ENCODE measurements at places on chromosomes 3 and 15.

DNA sequence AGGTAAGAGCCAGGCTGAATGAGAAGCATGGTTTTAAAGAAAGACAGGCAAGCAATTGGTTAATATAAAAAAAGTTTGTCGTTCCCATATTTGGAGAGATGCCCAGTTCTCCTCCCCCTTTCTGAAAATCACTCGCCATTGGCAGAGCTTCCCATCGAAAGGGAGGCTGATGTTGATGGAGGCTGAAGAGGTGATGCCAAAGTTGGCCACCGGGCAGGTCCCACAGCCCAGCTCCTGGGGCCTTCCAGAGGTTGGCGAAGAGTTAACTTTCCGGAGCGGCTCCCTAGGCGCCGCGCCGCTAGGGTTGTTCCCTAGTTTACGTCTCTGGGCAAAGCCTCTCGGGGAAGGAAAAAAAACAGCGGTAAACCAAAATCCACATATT lies 793 bp downstream of the PCOLCE2 start:
- no peaks in the 10 kb centered on the region for H3K27me3 ChIP-seq
- H3K4me3 ChIP-seq, result peak overlapping the region; percentile 65
- H3K36me3 ChIP-seq, result no peaks in the 10 kb centered on the region

GRCh38 chr3:15476378-15476777 lies 45.1 kb downstream of the COLQ start:
- H3K4me3 ChIP-seq, result no peak overlapping the region
- H3K36me3 ChIP-seq, result no peaks in the 10 kb centered on the region
- no peak for DNase-seq
- H3K27me3 ChIP-seq, result no peaks in the 10 kb centered on the region

- H3K4me1 ChIP-seq, result no peaks in the 10 kb centered on the region
- no peak overlapping the region for H3K4me3 ChIP-seq
- H3K27me3 ChIP-seq, result no peaks in the 10 kb centered on the region
- DNase-seq, result no peak
- H3K36me3 ChIP-seq, result no peaks in the 10 kb centered on the region
These were observed 264.2 kb downstream of the ROBO2 start for GRCh38 chr3:77303955-77304699.

DNA sequence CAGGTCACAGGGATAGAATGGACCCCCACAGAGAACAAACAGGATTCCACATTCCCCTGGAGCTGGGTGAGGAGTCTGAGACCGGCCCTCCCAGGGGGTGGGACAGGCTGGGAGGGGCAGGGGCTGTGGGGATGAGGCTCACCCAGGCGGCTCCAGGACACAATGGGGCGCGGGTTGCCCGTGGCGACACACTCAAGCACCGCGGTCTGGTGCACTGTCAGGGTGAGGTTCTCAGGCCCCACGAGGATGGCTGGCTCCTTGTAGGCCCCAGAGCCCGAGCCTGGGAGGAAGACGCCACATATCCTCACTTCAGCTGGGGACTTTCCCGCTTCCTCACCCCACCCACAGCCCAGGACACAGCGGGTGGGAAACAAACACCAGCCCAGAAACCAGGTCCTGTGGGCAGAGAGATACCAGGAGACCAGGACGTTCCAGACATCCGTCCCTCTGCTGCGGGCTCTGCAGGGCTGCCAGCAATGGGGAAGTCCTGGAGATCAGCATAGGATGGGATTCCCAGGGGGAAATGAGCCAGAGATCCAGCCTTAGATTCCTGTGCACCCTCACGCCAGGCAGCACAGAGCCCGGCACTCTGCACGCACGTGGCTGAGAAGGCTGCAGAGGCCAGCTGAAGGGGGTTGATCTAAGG lies 30.2 kb downstream of the RNU5B-1 start:
- peak; percentile 78 for DNase-seq
- H3K27ac ChIP-seq, result no peak overlapping the region
- H3K4me3 ChIP-seq, result no peak overlapping the region
- peaks cover 6% of the 10 kb centered on the region for H3K36me3 ChIP-seq

Data from mesendoderm (in vitro differentiated cells).